Neural crest cell (in vitro differentiated cells): ENCODE measurements at places on chromosomes 11 and 22.

- DNase-seq = no peak
Measured at GRCh38 chr22:49046000-49046545, 781.6 kb downstream of the BRD1 start.

- no peak for DNase-seq
Measured at GRCh38 chr11:132670921-132671675, 861.2 kb downstream of the OPCML start.

GRCh38 chr22:50252082-50253045 is 1.3 kb upstream of the HDAC10 start:
- DNase-seq = peak; percentile 52

DNA sequence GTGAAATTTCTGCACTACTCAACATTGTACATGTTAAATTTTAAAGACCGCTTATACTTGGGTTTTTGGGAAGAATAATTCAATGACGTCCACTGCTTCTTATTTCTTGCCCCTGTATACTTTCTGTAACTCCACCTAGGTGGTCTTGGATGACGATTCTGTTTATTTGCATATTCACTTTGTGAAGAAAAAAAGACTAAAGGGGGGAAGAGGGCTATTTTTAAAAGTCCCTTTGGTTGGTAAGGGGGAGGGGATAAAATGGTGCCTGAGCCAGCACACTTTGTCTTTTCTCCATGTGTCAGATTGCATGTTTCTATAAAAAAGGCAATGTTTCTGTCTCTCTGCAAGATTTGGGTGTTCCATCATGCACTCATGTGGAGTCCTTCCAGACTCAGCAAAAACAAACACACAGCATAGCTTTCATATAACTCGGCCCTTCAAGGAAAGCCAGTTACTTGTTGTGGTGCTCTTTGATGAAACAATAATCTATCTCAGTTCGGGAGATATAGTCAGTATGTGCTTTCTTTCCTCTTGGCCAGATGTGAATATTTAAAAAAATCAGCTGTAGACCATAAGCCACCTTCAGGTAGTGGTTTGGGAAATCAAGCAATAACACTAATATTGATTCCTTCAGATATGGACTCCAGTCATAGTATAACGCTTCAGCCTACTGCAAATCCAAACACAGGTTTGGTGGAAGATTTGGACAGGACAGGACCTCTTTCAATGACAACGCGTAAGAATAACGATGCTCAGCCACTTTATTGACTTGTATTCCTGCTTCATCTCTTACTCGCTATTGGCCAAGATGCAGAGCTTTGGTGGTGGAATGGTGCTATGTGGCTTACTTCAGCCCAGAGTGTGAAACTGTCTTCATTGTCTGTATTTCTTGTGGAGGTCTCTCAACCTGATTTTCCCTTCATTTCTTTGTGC is 68.8 kb downstream of the CD44 start:
- DNase-seq = no peak

DNA sequence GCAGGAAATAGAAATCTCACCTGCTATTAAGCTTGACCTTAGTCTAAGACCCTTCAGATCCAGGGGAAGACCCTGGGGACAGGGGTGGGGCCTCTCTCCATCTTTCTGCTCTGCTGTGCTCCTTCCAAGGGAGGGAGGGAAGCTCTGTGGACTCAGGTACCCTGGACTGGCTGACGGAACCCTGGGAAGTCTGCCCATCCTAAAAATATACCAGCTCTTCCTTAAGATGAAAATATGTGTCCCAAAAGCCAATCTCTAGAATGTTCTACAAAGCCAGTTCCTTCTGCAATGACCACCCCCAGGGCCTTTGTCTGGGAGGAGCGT is 73.7 kb downstream of the RTL6 start:
- DNase-seq = no peak

GRCh38 chr11:17650127-17650911 is 69.1 kb upstream of the MYOD1 start:
- no peak for DNase-seq

GRCh38 chr11:109845437-109845836 is 247.8 kb upstream of the ZC3H12C start:
- DNase-seq = no peak

DNA sequence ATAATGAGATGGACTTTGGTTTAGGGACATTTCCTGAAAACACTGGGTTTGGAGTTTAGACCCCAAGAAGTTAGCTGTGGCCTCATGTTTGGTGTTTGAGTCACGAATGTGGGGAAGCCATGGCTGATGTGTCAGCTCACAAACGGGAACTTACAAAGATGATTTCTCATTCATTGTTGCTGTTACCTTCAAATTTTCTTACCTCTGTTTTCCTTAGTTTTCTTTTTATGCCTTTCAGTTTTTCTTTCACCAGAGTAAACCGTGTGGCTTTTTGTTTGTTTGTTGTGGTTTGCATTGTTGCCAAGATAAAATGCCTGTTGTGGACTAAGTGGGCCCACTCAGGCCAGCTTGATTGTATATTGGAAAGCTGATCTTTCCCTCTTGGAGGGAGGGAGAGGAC is 89.1 kb downstream of the SWAP70 start:
- DNase-seq = no peak

DNA sequence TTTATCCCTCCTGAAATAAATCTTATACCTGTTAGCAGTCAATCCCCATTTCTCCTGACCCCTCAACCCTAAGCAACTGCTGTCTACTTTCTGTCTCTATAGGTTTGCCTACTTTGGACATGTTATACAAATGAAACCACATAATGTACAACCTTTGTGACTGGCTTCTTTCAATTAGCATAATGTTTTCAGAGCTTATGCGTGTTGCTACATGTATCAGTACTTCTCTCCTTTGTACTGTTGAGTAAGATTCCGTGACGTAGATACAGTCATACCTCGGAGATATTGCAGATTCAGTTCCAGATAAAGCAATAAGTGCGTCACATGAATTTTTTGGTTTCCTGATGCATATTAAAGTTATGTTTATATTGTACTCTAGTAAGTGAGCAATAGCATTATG is 127.3 kb downstream of the MORC2 start:
- DNase-seq = no peak

DNA sequence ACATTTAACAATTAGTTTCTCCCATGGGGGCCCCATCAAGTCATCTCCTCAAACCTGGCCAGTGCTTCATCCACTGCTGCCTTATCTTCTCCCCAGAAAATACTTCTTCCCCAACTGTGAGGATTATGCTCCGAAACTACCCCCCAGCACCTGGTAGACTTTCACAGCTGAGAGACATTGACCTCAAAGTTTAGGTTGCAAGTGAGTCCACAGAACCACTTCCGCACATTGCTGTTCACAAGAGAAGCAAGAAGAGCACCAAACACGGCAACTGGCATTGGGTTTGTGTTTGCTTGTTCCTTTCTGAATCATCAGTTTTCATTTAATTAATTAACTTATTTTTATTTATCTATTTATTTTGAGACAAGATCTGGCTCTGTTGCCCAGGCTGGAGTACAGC is 6.1 kb downstream of the MCHR1 start:
- DNase-seq = no peak

- no peak for DNase-seq
Measured at GRCh38 chr11:74647404-74647803, 55.0 kb downstream of the POLD3 start.

- DNase-seq = no peak
Measured at GRCh38 chr22:41526226-41526829, 17.9 kb downstream of the POLR3H start.

DNA sequence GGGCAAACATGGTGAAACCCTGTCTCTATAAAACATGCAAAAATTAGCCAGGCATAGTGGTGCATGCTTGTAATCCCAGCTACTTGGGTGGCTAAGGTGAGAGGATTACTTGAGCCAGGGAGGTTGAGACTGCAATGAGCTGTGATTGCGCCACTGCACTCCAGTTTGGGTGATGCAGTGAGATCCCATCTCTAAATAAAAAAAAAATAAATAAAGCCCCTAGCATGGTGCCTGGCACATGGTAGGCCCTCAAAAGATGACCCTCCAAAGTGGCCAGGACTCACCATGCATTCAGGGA is 74.6 kb downstream of the PTPRJ start:
- DNase-seq = no peak

DNA sequence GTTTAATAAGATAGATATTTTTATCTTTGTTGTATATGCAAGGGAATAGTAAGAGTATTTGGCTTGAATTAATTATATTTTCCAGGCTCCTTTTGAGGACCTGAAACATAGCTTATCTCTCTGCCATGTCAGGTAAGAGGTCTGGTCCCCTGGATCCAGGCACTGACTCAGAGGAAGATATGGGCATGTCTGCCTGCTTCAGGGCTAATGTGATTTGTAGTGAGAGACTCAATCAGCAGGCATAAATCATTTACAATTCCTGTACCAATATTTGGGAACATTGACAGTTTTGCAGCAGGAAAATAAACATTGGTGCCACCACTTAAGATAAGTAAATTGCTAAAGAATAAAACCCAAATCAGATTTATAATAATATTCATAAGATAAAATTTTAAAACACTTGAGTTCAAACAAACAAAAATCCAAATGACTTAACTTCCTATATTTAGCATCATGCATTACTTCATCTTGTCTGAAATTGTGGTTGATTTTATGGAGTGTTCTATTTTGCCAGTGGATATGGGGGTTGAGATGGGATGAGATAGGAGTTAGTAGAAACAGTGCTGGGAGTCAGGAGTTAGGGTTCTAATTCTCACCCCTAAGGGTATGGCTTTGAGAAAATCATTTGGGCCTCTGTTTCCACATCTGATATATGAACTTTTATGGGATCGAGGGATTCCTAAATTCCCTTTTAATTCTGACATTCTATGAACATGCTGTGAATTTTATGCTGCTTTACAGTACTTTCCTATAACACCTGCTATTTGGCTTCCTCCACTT is 5.1 kb upstream of the CALCA start:
- DNase-seq = no peak

DNA sequence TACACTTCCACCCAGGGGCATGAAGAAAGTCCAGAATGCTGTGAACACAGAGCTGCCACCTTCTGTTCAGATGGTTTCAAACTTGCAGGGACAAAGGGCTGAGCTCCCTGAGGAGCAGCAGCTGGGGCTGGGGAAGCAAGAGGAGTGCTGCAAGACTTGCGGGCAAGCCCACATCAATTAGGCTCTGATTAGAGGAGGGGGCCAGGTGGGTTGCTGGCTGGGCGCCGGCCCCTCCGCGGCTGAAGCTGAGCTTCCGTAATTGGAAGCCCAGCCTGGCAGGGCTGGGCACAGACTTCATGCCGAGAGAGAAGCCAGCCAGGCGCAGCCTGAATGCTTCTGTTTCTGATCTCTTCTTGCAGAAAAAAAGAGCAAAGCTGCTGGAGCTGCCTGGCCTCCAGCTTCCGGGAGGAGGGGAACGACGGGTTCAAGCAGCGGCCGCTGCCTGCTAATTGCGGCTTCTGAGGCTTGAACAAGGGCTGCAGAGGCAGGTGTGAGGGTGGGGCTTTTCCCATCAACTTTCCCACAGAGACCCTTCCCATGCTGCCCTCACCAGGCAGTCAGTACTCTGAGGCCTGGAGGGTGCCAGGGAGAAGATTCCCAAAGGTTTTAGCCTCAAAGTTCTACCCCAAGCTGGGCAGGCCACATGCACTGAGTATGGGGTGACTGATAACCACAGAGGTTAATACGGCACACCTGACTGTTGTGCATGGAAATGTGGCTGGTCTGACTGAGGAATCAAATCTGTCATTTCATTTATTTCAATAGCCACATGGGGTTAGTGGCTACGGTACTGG is 91.1 kb upstream of the LMO1 start:
- DNase-seq = no peak

DNA sequence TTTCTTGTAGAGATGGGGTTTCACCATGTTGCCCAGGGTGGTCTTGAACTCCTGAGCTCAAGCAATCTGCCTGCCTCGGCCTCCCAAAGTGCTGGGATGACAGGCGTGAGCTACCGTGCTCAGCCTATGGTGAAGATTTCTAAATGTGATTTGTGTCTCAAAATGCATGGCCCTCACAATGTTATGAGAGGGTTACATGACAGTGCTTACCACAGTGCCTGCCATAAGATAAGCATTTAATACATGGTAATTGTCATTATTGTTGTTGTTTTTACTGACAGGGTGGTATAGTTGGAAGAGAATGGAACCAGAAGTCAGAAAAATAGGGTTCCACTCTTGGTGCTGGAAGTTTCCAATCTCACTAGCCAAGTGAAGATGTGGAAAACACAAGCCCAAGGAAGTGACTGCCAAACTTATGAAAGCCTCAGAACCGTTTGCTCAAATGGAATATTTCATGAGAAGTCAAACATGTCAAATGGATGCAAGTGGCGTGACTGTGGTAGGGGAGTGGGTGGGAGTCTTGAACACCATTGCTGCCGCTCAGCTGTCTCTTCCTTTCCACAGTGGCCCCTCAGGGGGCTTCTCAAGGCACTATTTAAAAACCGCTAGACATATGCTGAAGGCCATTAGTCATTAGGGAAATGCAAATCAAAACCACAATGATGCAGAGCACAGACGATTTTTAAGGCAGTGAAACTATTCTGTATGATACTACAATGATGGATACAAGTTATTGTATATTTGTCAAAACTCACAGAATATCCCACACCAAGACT is 29.1 kb upstream of the LMO2 start:
- DNase-seq = no peak
